ENCODE measurements at places on chromosomes 13 and 19. TPM values are rescaled to one million over a fixed set of nuclear protein-coding genes. Genes with fewer than 3 reads are reported as not detected.
A peak's percentile ranks its signal among the peaks of the same experiment; 100 is the strongest.

DNA sequence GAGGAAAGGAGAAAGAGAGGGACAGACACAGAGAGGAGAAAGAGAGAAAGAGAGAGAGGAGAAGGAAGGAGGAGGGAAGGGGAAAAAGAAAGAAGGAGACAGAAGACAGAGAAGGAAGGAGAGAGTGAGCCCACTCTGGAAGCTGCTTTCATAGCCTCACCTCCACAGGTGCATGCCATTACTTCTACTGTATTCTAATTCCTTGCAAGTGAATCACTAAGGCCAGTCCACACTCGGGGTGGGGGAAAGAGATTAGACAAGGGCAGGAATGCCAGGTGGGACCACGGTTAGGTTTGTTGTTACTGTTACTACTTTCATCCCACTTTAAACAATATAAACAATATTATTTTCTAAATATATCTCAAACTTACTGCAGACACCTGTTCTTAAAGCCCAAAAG, 684.5 kb upstream of the ARGLU1 start:
- DNase-seq, result no peak

DNA sequence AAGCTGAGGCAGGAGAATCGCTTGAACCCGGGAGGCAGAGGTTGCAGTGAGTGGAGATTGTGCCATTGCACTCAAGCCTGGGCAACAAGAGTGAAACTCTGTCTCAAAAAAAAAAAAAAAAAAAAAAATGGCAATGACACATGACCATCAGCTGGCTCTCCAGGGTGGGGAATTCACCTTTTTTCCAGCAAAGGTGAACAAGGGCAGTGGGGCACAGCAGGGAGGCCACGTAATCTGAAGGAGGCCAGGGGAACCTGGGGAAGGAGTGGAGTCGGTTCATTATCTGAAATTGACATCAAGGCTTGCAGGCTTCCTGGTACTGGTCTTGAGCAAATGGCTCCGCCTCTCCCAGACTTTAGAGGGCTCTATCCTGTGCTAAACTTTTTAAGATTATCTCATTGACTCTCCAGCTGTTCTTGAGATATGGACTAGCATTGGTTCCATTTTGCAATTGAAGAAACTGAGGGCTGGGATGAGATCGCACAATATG, 28.1 kb downstream of the KEAP1 start:
- peak; percentile 52 for DNase-seq

GRCh38 chr19:30785458-30786137, 413.4 kb downstream of the ZNF536 start:
- DNase-seq, result no peak

DNA sequence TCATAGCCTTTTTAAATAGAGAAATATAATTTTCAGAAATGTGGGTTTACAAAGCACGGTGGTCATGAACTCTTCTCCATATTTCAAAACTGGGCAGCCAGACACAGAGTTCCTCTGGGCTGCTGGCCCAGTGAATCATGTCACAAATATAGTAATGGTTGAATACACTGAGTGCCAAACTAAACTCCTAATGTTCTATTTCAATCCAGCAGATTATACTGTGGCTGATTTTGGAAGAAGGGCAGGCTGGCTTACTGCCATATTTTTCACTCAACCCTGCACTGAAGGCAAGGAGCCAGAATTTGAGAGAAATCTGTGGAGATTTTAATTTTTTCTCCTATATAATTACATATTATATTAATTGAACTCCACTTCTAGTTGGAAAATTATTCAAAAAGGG, 17.0 kb upstream of the PRR20A start:
- DNase-seq, result no peak

DNA sequence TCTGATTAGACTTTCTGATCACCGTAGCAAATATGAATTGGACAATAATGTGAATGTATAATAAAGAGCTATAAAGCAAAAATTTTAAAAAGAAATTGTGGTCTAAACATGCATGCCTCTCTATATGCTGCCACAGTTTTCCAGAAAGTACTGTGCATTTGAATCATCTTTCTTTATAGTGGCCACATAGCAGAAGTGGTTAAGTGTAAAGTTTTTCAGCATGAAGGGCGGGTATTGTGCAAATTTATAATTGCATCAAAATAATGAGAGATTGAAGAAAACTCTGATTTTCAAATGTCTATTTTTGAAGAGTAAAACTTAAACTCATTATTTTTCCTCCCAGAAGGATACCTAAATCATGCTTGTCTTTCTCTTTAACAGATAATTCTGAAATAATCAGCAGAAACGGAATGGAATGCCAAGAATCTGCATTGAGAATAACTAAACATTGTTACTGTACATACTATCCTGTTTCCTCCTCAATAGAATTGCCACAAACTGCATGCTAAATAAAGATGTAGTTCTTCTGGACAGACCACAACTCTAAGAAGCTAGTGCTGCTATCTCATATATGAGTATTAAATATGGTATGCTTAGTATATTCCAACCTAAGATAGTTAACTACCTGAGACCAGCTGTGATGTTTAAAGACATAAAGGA, 42.9 kb upstream of the RAP2A start:
- no peak for DNase-seq

DNA sequence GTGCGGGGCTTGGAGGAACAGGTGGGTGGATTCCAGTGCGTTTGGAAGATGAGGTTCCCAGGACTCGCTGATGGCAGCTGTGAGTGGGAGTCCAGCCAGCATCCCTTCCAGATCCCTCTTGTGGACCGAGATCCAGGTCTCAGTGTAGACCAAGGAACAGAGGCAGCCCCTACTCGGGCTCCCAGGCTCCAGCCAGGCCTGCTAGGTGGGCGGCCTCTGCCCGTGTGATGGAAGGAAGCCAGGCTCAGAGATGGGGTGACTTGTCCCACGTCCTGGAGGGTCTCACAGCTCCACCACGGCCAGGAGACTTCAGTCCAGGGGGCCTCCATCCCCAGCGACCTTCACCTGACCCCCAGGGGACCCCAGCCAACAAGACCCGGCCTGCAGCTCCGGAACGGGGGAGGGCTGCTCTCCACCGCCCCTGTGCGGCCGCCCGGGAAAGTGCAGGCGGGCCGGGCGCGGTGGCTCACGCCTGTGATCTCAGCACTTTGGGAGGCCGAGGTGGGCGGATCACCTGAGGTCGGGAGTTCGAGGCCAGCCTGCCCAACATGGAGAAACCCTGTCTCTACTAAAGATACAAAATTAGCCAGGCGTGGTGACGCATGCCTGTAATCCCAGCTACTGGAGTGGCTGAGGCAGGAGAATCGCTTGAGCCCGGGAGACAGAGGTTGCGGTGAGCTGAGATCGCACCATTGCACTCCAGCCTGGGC, 729 bp upstream of the MADCAM1 start:
- no peak for DNase-seq

The ZNF329 gene
- 9.4 TPM for total RNA-seq

The SULT2A1 gene
- total RNA-seq, result not detected

The CYP2F1 gene
- under 0.01 TPM for total RNA-seq
